Chondrocyte (in vitro differentiated cells): ENCODE measurements at places on chromosomes 7 and 10. TPM values are rescaled to one million over a fixed set of nuclear protein-coding genes. Genes with fewer than 3 reads are reported as not detected.

- H3K4me3 ChIP-seq = no peak overlapping the region
- H3K36me3 ChIP-seq = peaks cover 7% of the 10 kb centered on the region
- DNase-seq = no peak
- H3K4me1 ChIP-seq = no peaks in the 10 kb centered on the region
- H3K27ac ChIP-seq = no peak overlapping the region
- H3K27me3 ChIP-seq = peaks cover 1% of the 10 kb centered on the region
Observed at GRCh38 chr10:49099046-49099445, 16.3 kb downstream of the VSTM4 start.

DNA sequence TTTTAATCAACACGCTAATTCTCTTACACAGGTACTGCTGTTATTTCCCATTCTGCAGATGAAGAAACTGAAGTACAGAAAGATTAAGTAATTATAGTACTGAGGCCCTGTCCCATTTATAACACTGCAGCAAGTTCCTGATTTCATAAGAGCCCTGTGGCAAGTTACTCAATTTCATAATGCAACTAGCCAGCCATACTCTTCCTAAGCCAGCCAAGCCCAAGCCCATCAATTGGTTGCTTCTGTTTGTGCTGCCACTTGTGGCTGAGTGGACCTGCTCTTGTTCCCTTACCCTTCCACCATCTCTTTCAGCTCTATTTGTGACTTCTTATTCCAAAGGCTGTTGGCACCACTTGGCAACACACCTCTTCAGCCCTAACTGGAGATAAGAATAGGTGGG, 19.7 kb upstream of the PRPF18 start:
- H3K4me3 ChIP-seq = no peak overlapping the region
- no peak overlapping the region for H3K27ac ChIP-seq
- no peaks in the 10 kb centered on the region for H3K4me1 ChIP-seq
- H3K36me3 ChIP-seq = peaks cover 5% of the 10 kb centered on the region

DNA sequence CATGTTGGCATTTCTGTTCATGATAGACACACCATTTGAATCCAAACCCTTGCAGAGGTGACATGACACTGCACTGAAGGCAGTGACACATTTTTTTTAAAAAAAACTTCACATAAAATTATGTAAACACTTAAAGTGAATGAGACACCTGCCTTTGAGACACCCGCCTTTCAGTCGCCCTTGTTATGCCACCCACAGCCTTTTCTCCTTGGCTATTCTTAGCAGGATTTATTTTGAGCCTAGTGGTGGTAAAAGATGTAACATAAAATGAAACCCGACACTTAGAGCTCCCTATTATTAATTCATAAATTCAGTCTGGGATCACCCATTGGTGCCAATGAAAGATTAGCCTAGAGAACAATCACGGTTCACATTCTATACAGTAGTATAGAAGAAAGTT, 161.3 kb downstream of the DYNC1I1 start:
- DNase-seq = no peak
- H3K36me3 ChIP-seq = peaks cover 3% of the 10 kb centered on the region
- H3K27ac ChIP-seq = no peak overlapping the region
- no peaks in the 10 kb centered on the region for H3K4me1 ChIP-seq

Gene ZNF239
- 4.2 to 5.6 TPM (median 4.6 TPM) in 3 replicates for total RNA-seq

Gene FAM24B
- not detected in 3 replicates for total RNA-seq

Gene NDUFB2
- 186 to 198 TPM (median 193 TPM) in 3 replicates for total RNA-seq
